ENCODE measurements at places on chromosomes 7 and 10. TPM values are rescaled to one million over a fixed set of nuclear protein-coding genes. Genes with fewer than 3 reads are reported as not detected.

The PCBD1 gene
- total RNA-seq = 51.8 TPM

The SPDYE6 gene
- total RNA-seq = not detected

The FRA10AC1 gene
- total RNA-seq = 3.0 TPM

The LFNG gene
- 18.6 TPM for total RNA-seq

The HOXA5 gene
- 0.43 TPM for total RNA-seq

The SPACDR gene
- total RNA-seq = 0.85 TPM

The KEL gene
- 0.72 TPM for total RNA-seq

The SYT15B gene
- total RNA-seq = 0.21 TPM

The NUDT5 gene
- 65.9 TPM for total RNA-seq

All from tracheal epithelial cell (primary cell).